ENCODE measurements at places on chromosomes 12 and 14. TPM values are rescaled to one million over a fixed set of nuclear protein-coding genes. Genes with fewer than 3 reads are reported as not detected.

DNA sequence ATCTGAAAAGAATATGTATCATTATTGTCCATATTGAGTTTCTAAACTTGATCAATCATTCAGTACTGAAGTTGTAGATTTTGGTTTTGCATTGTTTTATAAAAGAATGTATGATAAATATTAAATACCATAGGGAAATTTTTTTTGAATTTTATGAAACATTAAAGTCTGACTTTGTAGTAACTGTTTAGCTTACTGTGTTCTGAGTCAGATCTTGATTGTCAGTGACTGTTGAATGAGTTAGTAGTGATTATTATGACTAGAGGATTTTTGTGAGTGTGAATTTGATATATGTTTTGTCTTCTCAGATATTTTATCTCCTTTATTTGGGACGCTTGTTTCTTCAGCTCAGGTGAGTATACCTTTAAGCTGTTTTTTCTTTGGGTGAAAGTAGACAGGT lies 10.1 kb downstream of the TDP1 start:
- no peak for DNase-seq

DNA sequence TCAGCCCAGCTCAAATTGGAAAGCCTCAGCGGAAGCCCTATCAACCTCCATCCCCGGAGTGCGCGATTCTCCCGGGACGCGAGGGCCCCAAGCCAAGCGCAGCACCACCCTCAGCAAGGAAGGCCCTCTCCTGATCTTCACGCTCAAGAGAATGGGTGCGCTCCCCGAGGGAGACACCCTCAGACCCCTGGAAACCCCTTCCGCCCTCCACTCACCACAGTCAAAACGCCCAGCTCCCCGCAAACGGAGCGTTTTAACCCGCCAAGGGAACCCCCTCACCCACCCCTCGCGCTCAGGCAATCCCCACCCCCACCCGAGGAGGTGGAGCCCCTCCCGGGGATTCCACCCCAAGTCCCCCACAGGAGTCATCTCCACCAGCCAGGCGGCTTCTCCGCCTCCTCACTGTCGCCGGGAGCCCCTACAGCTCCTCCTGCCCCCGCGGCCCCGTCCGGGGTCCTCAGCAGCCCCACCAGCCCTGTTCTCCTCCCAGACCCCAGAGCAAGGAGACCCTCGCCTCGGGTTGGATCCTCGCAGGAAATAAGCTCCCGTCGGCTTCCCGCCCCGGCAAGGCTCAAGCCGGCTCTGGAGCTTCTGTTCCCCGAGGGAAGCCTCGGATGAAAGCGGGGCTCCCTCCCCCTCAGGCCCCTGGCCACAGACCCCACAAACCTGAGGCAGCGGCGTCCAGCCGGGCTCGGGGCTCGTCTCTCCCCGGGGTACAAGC lies 507 bp downstream of the BAZ2A start:
- no peak for DNase-seq

The DCP1B gene
- polyA plus RNA-seq = 13.8 TPM

- DNase-seq = no peak
Measured at GRCh38 chr12:40727774-40728483, 35.7 kb downstream of the CNTN1 start.

GRCh38 chr14:81589381-81590065 lies 55.9 kb upstream of the SEL1L start:
- DNase-seq = no peak

GRCh38 chr14:91395466-91395865 lies 22.2 kb downstream of the CCDC88C start:
- DNase-seq = no peak

The CLEC1B gene
- polyA plus RNA-seq = 0.19 TPM

- DNase-seq = peak; percentile 80
Measured at GRCh38 chr12:39176356-39176755, 266.6 kb downstream of the KIF21A start.

DNA sequence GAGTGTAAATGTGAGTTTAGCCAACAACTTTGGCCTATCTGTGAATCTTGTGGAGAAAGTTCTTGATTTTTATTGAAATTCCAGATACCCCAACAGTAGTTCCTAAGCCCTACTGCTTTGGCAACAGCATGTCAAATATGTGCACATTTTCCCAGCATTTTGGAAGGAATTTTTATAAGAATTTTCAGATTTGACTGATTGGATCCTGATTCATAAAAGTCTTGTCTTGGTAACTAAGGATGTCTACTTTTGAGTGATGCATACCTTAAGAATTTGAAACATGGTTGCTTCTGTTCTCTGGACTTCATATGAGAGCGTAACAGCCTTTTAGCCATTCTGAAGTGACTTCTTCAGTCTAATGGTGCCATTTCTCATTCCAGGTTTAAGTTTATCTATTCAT lies 106.7 kb downstream of the ANO4 start:
- DNase-seq = no peak
